ENCODE measurements at places on chromosomes 4 and X. TPM values are rescaled to one million over a fixed set of nuclear protein-coding genes. Genes with fewer than 3 reads are reported as not detected.

The FRMPD4 gene
- polyA plus RNA-seq: 0.07 TPM

The WNK3 gene
- polyA plus RNA-seq: 4.7 TPM

The ATP2B3 gene
- polyA plus RNA-seq: 0.11 TPM

The MAGEE2 gene
- 0.72 TPM for polyA plus RNA-seq

The NIPAL1 gene
- 6.4 TPM for polyA plus RNA-seq

The PDCL2 gene
- not detected for polyA plus RNA-seq

The NRK gene
- 16.8 TPM for polyA plus RNA-seq

The TMPRSS11B gene
- not detected for polyA plus RNA-seq

The CCKAR gene
- polyA plus RNA-seq: 0.10 TPM

The CXorf58 gene
- polyA plus RNA-seq: 0.36 TPM

The PDE6B gene
- polyA plus RNA-seq: 38.2 TPM

The SLC7A11 gene
- 2.2 TPM for polyA plus RNA-seq

The ERAS gene
- not detected for polyA plus RNA-seq

The CITED1 gene
- polyA plus RNA-seq: 12.2 TPM

The AKAP14 gene
- 0.37 TPM for polyA plus RNA-seq

Measured in right renal cortex interstitium (tissue), 3 donors.